ENCODE measurements at places on chromosomes 7 and 10. TPM values are rescaled to one million over a fixed set of nuclear protein-coding genes. Genes with fewer than 3 reads are reported as not detected.

DNA sequence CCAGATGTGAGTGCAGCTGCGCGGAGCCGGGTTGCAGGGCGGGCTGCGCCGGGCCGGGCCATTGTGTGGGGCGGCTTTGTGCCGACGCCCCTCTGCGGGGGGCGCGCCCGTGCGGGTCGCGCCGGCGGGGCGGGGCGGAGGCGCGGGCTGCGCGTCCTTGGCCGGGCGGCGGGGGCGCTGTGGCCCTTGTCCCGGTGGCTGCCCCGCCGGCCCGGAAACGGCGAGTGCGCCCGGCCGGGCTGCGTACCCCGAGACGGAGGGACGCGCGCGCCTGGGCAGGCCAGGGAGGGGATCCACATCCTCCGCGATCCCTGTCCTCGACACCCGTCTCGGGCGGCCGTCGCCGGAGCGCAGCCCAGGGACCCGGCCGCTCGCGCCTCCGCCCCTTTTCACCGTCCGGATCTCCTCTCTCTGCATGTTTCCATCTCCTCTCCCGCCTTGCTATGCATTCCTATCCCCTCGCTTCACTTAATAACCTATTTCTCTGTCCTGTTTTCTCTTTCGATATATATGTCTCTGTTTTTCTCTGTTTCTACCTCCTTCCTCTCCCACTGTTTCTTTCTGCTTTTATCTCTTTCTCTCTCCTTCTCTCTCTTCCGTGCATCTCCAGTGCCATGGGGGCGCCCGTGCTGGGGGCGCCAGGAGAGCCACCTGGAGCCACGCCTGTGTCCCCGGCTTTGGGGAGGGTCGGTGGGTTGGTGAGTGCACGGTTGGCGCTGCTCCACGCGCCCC, 765 bp downstream of the PFKFB3 start:
- no peak for DNase-seq

GRCh38 chr10:110421512-110422138, 76.1 kb upstream of the DUSP5 start:
- DNase-seq: no peak

- no peak for DNase-seq
Observed at GRCh38 chr7:106370542-106370941, 85.8 kb upstream of the NAMPT start.

DNA sequence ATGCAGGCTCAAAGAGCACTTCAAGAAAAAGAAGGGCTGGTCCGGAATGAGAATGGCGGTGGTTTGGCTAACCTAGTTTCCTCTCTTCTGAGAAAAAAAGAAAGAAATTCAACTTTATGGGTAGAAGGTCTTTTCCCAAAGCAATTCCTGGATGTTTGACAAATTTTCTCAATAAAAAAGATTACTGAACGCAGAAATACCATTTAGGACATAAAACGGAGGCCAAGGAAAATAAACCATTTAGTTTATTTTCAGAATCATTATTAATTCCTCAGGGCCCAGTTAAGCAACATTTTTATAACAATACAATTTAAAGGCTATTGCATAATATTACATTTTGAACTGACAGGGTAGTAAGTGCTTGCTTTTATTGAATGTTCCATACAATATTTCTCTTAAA, 284.6 kb upstream of the ANKRD30A start:
- no peak for DNase-seq

- DNase-seq: peak; percentile 8
Observed at GRCh38 chr10:35089611-35090161, 455 bp downstream of the CUL2 start.

GRCh38 chr10:134247-135131, 766 bp upstream of the ZMYND11 start:
- peak; percentile 17 for DNase-seq

DNA sequence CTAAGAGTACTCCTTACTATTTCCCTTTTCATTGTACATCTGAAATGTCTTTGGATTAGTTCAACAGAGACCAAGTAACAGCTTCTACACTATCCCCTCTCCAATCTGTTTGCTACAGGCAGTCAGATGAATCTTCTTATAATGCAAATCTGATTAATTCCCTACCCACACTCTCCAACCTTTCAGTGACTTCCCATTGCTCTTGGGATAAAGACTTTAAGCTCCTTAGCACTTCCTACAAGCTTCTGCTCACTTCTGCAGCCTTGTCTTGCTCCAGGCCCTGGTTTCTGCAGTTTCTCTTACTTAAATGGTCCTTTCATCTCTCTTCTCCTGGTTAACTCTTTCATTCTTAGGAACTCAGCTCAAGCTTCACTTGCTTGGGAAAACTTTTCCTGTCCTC, 65.2 kb upstream of the FEZF1 start:
- no peak for DNase-seq

DNA sequence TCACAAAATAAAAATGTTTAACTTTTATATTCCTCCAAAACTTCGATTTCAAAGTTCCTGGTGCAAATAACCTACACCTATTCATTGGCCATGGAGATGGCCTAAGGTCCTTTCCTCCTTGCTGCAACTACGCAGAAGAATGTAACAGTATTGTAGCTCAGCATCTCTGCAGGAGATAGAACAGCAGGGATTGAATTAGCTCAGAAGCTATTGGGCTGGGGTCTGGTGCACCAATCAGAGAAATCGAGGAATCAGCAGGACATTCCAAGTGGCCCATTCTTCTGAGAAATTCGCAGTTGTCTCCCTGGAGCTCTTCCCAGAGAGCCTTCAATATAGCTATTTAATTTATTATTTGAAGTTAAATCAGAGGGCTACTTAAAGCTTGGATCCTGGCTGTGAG, 560.6 kb downstream of the GATA3 start:
- DNase-seq: no peak

Gene CFTR
- under 0.01 TPM for total RNA-seq

Gene CHN2
- not detected for total RNA-seq

Gene LRMDA
- total RNA-seq: 3.1 TPM

Gene SPDYE18
- total RNA-seq: 0.13 TPM
